Activated naive CD4-positive, alpha-beta T cell (primary cell): ENCODE measurements at places on chromosomes 16 and 17.

DNA sequence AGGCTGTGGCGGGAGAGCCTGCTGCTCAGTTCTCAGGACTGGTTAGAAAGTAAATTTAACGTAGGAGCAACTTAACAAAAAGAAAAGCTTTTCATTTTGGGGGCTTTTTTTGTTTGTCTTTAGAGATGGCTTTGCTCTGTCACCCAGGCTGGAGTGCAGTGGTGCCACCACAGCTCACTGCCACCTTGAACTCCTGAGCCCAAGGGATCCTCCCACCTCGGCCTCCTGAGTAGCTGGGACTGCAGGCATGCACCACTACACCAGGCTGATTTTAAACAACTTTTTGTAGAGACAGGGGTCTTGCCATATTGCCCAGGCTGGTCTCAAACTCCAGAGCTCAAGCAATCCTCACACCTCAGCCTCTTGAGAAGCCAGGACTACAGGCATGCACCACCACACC lies 205.0 kb downstream of the RPTOR start:
- no peak for DNase-seq

DNA sequence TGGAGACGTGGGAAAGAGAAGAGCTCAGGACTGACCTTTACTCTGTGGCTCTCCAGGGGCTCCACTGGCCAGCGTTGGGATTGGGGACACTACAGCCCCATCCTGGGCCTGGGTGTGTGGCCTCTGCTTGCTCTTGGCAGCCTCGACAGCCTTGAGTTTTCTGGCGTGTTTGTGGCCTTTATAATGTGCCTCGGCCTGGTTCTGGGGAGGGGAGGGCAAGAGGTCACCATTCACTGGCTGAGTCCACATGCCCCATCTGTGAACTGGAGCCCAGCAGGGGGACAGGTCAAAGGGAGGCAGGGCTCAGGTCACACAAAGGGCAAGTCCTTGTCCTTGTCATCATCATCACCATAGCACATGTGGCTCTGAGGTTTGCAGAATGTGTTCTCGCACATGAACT lies 11.7 kb downstream of the NKIRAS2 start:
- no peak for DNase-seq

DNA sequence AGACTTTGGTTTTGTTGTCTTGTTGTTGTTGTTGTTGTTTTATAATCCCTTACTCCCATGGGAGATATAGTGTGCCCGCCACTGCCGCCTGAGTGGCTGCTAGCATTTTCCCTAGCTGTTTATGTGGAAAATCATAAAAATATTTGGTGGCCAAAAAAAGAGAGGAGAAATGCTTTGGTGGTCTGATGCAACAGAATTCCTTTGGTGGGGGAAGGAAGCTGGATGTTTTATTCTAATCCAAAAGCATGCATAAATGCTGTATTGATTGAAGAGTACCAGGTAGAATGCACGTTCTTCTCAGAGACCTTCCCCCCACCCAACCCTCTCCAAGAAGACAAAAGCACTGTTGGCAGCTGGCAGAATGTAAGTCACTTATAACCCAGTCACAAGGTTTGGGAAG lies 93.2 kb downstream of the C17orf67 start:
- no peak for DNase-seq

DNA sequence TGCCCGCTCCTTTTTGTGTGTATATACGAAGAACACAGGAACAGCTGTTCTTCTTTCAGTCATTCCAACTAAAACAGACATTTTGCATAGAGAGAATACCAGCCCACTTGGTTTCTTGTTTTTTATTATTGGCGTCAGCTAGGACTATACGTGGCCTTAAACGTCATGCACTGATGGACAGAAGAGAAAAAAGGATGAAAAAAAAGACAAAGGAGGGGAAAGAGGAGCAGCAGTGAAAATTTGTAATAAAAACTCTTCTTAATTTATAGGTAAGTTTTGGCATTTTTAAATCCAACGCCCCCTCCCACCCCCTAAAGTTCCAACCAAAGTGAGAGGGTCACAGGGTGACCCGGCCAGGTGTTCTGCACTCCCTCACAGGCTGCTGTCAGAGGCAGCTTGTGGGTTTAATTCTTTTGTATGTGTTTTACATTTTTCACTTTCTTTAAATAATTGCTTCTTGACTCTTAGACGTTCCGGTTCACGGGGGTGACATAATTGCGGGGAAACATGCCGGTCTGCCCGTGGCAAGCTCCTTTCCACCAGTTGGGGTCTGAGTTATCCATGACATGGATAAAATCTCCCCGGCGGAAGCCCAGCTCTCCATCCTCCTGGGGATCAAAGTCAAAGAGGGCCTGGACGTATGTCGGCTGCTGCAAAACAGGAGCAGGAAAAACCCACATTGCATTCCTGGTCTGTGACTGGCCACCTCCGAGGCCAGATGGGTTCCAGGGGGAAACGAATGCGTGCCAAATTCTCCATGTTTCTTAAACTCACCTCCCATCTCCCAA lies 30.9 kb upstream of the SLC25A19 start:
- DNase-seq: no peak

DNA sequence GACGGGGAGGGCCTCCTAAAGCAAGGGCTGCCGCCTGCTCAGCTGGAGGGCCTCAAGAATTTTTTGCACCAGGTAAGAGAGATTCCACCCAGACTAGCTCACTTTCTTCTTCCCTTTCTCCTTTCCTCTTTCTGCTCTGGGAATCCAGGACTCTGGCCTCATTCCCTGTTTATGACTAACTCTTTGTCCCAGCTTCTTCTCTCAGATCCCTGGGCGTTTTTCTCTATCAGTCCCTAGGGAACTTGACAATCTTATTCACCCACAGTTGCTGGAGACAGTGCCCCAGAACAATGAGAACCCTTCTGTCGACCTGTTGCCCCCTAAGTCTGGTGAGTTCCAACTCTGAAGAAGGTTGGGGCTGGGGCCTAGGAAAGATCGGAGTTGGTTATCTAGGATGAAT lies 15.6 kb downstream of the CNTROB start:
- DNase-seq: no peak

DNA sequence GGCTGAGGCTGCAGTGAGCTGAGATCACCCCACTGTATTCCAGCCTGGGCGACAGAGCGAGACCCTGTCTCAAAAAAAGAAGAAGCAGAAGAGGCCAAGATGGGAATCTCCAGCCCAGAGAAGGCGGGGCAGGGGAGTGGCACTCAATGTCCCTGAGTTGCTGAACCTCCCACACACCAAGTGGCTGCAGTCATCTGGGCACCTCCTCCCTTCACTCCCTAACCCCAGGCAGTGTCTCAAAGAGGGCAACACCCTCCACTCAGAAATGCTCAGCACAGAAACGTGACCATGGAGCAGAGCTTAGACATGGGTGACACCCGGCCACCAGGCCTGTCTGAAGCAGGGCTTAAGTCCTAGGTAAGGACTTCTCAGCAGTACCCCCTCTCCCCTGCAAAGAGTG lies 36.3 kb upstream of the BCAR1 start:
- DNase-seq: no peak

GRCh38 chr17:78979780-78980623 lies at the start of gene LGALS3BP:
LGALS3BP (minus strand) TSS chr17:78979923; CDS start chr17:78977191, 2,732 bp downstream.
- no peak for DNase-seq

DNA sequence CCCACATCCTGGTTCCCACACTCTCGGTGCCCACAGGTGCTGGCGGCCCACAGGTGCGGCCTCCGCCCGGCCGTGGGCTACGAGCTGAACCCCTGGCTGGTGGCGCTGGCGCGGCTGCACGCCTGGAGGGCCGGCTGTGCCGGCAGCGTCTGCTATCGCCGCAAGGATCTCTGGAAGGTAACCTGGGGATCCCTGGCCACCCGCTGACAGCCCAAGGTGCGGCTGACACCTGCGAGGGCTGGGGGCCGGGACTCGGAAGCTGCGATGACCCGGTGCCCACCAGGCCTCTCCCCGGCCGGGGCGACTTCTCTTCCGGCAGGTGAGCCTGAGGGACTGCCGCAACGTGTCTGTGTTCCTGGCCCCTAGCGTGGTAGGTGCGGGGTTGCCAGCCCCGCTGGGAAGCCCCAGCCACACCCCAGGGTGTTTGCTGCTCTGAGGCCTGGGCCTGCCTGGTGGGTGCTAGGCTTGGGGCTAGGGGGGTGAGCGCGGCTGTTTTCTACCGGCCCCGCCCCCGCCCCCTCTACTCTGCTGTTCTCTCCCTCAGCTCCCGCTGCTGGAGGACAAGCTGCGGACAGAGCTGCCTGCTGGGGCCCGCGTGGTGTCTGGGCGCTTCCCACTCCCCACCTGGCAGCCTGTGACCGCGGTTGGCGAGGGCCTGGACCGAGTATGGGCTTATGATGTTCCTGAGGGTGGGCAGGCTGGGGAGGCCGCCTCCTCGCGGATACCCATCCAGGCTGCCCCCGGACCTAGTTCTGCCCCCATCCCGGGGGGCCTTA lies 1.0 kb downstream of the ANTKMT start:
- no peak for DNase-seq

DNA sequence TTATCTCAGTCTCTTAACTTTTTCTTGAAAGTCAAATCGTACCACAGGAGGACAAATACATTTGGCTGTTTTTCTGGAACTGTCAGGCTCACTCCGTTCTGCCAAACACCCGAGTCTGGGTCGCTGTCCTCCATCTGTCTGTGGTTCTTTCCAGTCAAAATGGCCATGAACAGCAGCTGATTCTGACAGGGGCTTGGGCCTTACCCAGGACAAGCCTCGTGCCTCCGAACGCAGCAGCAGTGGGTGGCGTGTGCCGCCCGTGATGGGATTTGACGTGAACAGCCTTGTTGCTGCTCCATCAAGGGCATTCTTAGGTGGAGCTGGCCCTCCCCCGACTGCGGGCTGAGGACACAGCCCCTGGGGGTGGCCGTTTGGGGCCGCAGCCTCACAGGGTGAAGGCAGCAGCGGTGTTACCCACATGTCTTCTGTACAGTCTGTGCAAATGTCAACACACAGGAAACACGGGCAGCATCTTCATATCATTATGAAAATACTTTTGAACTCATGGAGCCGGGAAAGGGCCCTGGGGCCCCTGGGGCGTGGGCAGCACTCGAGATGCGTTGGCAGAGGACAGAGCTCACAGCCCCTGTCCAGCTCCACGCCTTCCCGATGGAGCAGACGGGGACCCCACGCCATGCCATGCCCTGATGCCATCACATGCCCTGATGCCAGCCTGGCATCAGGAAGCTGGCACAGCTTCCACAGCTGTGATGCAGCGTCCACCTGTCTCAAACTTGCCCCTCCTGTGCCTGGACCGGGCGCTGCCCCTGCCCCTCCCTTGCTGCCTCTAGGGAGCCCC lies 8.6 kb upstream of the ACSF3 start:
- no peak for DNase-seq

DNA sequence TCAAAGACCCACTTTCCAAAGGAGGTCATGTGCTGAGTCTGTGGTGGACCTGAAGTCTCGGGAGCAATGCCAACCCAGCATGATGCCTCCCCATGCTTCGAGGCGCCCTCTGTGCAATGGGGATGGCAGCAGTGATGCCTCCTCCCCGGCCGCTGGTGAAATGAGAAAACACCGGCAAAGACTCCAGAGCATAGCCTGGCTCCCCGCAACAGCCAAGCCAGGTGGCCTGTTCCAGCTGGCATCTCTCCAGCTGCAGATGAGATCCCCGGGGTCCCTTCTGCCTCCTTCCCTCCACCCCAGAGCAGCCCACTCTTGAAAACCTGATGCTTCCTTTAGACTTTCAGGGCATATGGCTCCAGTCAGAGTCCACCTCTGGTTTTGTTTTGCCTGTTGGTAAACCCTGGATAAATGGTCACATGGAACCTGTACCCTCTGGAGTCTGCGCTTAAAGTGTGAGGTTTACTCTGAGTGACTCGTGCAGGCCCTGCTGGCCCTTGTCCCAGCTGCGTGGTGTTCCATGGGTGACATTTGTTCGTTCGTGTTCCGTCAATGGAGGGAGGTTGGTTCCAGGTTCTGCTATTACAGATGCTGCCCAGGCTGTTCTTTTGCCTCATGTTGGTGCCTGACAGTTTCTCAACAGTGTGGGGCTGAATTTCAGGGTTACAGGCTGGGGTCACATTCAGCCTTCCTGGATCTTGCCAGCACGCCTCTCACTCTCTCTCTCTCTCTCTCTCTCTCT lies 181.8 kb upstream of the CIBAR2 start:
- no peak for DNase-seq

GRCh38 chr16:57043248-57043647 lies 49.1 kb upstream of the CPNE2 start:
- DNase-seq: no peak

DNA sequence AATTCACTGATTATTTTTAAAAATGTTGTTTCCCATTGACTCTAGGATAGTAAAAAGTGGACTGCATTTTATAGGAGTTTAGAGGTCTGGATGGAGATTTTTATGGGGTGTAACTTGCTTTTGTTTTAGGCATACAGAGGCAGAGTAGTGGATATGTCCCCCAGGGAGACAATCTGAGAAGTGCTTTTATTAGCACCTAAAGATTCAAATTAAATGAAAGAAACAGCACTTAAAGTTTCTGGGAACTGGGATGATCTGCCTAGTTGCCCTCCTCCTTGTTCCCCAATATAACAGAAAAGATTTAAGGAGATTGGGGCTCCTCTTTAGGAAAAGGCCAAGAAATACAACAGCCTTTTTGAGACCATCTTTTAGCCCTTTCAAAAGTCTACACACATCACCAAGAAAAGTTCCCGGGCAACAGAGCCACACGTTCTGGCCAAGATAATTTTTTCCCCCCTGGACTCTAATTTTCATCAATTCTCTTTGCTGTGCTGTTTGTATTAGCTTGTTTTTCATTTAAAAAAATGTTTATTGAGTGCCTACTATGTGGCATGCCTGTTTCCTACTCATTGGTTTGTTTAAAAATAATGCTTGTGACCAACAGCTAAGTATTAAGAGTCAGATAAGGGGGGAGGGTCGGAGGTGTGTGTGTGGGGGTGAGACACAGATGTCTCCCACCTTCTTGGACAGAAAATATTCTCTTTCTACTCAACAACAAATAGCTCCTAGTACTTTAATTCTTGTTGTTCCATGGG lies 2.5 kb upstream of the IGF2BP1 start:
- DNase-seq: no peak

GRCh38 chr16:81713796-81714195 lies 65.3 kb upstream of the PLCG2 start:
- no peak for DNase-seq

GRCh38 chr17:47807421-47807820 lies 14.2 kb downstream of the OSBPL7 start:
- DNase-seq: no peak

- no peak for DNase-seq
Observed at GRCh38 chr17:57138956-57139576, 54.0 kb downstream of the AKAP1 start.

DNA sequence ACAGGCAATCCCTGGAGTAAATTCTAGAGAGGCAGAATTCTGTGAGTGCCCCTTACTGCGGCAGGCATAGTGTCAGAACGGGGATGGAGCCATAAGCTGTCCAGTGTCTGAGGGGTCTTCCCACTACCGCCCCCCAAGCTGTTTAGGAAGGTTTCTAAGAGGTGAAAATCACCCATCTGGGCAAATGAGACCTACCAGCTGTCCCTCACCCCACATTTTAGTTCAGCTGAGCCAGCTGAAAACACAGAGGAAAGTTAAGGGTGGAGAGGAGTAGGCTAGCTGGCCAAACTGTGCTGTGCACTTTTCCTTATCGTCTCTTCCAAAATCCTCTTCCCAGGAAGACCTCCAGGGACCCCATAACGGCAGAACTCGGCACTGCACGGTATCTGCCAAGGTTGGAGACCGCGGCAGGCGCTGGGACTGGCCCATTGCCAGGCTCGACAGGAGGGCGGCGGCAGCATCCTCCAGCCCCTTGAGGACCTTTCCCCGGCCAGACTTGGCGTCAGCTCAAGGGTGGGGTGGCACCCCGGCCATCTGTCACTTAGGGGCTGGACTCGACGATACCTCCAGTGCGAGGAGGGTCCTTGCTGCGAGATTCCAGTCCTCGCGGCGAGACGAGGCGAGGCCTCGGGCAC lies 955 bp downstream of the ACLY start:
- peak; percentile 28 for DNase-seq
